ENCODE measurements at places on chromosomes 11 and 22.

DNA sequence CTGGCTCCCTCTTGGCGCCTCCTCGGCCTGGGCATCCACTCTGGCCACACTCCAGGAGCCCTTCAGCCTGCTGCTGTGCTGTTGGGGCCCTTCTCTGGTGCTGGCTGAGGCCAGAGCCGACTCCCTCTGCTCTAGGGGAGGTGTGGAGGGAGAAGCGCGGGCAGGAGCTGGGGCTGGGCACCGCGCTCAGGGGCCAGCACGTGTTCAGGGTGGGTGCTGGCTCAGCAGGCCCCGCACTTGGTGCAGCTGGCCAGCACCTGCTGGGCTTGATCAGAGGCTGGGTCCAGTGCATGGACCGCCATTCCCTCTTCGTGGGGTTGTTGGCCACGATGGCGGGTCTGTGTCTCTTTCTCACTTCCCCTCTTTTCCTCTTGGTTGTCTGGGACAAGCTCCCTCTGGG, 2381.0 kb downstream of the LRRC4C start:
- no peak for DNase-seq

GRCh38 chr22:44668190-44668885, 33.7 kb upstream of the PRR5 start:
- no peak for DNase-seq

DNA sequence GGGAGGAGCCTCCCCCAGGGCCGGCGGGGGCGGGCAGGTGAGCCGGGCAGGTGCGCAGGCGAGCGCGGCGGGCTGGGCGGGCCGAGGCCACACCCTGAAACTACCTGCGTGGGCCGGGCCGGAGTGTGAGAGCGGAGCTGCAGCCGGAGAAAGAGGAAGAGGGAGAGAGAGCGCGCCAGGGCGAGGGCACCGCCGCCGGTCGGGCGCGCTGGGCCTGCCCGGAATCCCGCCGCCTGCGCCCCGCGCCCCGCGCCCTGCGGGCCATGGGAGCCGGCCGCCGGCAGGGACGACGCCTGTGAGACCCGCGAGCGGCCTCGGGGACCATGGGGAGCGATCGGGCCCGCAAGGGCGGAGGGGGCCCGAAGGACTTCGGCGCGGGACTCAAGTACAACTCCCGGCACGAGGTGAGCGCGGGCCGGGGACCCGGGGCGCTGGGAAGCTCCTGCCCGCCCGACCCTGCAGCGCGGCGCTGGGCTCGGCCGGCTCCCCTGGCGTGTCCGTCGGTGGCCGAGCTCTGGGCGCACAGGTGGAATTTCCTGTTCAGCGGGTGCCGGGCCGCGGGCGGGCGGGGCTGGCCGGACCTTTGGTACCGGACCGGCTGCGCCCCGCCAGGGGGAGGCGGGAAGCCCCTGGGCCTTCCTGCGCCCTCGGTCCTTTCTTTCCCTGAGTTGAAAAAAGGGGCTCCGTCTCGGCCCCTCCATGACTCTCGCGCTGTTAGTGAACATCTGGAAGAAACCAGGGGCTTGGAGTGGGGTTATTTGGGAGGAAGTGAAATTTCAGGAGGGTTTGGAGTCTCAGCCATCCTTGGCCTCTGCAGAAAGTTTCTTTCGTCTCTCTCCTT, at the start of gene ST14:
Gene ST14 (plus strand): TSS at position 126 of the 841 bp plus-strand sequence. CDS start 198 bp downstream, at position 324.
- DNase-seq: no peak

DNA sequence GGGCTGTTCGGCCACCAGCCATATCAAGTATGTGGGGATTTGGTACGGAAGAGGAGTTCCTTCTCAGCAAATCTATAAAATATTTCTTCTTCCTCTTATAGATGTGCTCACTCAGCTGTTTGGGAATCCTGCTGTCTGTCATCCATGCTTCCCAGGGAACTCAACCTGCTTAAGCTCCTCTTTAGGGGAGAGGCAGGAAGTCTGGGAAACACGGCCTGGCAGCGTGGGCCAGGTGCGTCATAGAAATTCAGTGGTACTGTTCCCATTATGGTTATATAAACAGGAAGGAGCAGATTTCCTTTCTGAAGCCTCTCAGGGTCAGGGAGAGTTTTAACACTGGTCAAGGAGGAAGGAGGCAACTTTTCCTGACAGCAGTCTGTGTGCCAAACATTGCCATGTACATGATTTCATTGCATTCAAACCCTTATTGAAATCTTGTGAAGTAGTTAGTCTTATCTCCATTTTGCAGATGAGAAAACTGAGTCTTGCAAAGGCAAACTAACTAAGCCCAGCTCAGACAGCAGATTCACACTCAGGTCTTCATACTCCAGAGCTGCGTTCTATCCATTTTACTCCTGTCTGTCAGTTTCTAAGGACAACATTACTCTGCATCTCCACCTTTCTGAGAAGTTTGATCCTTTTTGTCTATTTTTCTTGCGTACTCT, 35.4 kb upstream of the AMOTL1 start:
- no peak for DNase-seq

GRCh38 chr11:122728561-122728960, 73.0 kb downstream of the UBASH3B start:
- no peak for DNase-seq

- DNase-seq: no peak
Measured at GRCh38 chr11:43493431-43493830, 134.7 kb downstream of the TTC17 start.

- DNase-seq: no peak
Measured at GRCh38 chr11:24478718-24479117, 18.1 kb upstream of the LUZP2 start.

GRCh38 chr11:1113405-1114201, 38.9 kb downstream of the MUC2 start:
- no peak for DNase-seq

- no peak for DNase-seq
Measured at GRCh38 chr11:44608651-44608990, 43.2 kb downstream of the CD82 start.

- DNase-seq: no peak
Measured at GRCh38 chr22:28032861-28033260, 113.8 kb upstream of the PITPNB start.

DNA sequence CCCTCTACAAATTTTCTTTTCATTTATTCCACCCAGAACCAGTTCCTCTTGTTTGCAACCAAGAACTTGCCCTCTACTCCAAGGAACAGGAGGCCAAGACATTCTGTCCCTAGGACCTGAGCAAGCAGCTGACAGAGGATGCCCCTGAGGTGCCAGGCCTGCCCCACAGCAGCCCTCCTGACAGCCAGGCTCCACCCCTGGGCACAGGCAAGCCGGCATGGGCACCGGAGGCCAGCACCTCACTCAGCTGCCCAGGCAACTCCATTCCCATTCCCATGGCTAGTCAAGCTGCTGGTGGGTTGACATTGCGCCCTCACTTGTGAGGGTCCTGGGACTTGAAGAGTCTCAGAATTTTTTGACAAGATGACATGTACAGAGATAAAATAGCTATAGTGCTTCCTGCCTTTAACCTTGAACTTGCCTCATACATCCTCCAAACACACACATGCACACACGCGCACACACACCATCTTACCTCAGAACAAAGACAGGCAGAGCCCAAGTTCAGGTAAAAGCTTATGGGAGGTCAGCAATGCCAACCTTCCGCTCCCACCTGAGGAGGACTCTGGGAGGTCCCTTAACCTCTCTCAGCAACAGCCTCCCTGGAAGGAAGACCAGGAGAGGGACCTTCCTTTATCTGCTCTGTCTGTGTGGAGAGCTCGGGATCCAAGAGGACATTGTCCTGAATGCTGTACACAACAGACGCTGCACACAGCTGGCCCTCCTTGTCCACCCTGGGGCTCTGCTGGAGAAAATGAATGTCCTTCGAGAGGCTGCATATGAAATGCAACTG, 620.9 kb upstream of the CADM1 start:
- DNase-seq: no peak

GRCh38 chr11:27141576-27141975, 101.0 kb downstream of the BBOX1 start:
- DNase-seq: no peak

DNA sequence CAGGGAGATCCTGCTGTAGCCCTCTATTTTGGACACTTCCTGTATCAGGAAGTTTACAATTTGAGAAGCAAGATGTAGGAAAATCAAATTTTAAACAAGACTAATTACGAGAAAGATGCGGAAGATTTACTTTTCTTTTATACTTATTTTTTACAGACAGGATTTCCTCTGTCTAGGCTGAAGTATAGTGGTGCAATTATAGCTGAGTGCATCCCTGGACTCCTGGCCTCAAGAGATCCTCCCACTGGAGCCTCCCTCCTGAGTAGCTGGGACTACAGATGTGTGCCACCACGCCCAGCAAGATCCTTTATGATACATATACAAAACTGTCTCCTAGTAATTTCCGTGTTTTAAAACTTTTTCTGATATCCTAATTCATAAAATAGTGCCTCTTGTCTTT, 17.2 kb upstream of the CARD18 start:
- DNase-seq: no peak

DNA sequence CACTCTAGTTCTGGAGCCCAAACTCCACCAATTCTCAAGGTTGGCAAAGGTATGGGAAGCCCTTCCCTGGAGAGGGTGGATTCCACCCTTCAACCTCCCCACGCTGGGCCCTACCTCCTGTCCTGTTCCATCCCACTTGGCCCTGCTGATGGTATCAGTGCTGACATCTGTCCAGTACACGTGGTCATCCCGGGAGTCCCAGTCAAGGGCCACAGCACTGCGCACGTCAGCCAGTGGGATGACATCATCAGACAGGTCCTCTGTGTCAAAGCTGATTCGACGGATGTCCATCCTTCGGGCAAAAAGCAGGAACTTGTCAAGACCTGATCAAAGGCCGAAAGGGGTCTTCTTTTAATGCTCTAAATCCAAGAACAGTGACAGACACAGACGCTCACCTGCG, 32.1 kb downstream of the LRP4 start:
- no peak for DNase-seq

GRCh38 chr11:75191330-75191717, 40.4 kb downstream of the SLCO2B1 start:
- no peak for DNase-seq
